ENCODE measurements at places on chromosomes 5 and 9.
A peak's percentile ranks its signal among the peaks of the same experiment; 100 is the strongest.

DNA sequence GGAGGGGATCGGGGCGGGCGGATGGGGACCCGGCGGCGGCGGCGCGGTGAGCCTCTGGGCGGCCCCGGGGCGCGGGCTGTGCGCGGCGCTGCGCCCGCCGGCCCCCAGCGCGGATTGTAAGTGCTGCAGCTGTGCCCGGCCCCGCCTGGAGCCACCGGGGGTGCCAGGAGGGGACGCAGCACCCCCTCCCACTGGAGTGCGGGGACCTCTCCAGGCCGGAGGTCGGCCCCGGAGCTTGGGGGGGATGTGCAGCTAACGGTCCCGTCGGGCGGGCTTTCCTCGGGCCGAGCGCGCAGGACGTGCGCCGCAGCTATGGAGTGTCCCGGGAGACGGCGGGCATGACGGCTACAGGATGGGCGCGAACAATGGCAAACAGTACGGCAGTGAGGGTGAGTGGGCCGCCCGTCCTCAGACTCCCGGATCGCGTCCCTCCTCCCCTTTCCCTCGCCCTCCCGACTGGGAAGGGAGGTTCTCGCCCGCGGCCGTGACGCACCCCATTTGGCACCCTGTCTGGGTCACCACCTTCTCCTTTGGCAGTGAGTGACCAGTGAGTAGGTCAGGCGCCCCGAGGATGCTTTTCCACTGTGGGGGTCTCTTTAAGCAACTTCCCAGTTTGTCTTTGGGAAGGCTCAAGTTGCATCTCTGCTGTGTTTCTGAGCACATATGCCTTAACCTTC is 483 bp downstream of the FBXL7 start:
- DNase-seq: peak; percentile 67

GRCh38 chr5:1997640-1998347 is 115.1 kb upstream of the IRX4 start:
- no peak for DNase-seq

DNA sequence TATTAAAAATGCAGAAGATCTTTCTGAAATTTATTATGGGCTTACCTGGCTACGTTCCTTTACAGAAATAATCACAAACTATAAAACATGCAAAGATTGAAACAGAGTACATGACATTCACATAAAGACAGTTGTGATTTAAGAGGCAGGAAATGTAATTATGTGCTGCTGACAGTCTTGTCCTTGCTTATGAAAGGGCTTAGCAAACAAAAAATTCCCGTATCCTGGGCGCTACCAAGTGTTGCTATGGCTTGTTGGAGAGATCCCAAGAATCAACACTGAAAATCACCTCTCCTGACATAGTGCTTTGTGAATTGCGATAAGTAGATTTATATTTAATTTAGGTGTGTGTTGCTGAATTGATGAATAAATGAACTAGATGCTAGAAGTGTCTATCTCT is 352.5 kb upstream of the C9orf72 start:
- DNase-seq: no peak

GRCh38 chr5:168047043-168047668 is 244.3 kb upstream of the WWC1 start:
- peak; percentile 92 for DNase-seq

GRCh38 chr9:33661176-33661575 is 134.2 kb upstream of the PRSS3 start:
- DNase-seq: no peak

GRCh38 chr5:14895301-14895700 is 23.7 kb upstream of the ANKH start:
- no peak for DNase-seq

- no peak for DNase-seq
Measured at GRCh38 chr5:131818001-131818724, 21.3 kb upstream of the FNIP1 start.

DNA sequence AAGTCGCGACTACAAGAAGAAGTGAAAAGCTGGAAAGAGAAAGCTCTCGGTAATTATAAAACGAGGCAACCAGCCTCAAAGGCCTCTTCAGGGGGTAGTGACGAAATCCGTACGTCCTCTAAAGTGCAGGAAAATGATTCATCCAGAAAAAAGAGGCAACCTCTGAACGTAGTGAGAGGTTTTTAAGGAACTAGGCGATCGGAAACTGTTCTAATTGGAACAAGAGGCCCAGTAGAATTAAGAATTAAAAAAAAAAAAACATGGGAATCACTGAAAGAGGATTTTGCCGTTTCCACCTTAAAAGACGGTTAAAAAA is 1.0 kb downstream of the CSNK1A1 start:
- no peak for DNase-seq

DNA sequence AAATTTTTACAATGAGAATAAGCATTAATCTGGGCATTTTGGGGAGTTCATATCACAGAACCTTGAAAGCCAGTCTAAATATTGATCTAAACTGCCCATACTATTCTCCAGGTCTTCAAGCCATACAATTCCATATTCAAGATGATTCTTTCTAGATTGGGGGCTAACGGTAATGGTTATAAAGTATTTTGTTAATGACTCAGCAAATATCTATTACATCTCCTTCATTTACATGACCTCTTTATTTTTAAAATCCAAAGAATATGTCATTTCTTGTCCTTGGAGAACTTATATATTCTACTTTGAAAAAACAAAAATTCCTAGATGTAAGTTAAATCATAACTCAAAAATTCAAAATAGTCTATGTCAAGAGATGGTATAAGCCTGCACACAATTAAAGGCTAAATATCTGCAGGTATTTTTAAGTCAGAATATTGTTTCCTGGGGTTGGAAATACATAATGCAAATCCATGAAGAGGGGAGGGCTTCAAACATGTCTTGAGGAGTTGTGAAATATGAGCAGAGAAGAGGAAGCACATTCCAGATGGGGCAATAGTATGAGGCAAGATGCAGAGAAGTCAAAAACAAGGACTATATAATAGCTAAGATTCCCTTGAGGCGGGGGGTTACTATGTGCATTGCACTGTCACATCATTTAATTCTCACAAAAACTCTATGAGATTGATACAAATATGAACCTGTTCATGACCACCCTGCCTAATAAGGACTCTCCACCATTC is 526.4 kb downstream of the NR2F1-AS1 start:
- DNase-seq: no peak

DNA sequence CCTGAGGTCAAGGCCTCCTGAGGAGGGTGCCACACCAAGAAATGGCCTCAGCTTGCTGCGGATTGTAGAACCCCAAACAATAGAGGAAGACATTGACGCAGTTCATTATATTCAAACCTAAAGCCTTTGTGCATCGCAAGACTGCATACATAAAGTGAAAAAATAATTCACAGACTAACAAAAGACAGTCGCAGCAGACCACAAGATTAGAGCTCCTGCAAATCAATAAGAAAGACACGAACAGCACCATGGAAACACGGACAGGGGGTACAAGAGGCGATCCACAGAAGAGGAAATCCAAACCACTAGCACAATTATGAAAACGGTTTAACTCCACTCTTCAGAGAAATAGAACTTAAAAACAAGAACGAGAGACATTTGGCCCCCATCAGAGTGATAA is 10.0 kb upstream of the TCOF1 start:
- peak; percentile 12 for DNase-seq

GRCh38 chr5:146642410-146642809 is 126.4 kb upstream of the GPR151 start:
- no peak for DNase-seq

GRCh38 chr5:148374690-148375360 is 8.9 kb upstream of the FBXO38 start:
- peak; percentile 6 for DNase-seq

DNA sequence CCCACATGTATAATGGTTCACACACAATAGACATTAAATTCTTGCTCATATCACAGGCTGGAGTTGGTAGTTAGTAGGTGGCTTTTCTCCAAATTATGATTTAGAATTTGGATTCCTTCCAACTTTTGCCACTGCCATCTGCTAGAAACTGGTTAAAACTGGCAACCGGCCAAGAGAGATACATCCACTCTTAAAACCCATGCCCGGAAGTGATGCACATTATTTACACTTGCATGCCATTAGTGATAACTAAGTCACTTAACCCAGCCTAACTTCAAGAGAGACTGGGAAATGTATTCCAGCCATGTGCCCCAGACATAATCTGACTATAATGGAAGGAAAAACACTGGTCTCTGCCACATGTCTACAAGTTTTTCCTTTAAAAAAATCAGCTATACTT is 395.7 kb upstream of the SEMA6A start:
- DNase-seq: peak; percentile 70

DNA sequence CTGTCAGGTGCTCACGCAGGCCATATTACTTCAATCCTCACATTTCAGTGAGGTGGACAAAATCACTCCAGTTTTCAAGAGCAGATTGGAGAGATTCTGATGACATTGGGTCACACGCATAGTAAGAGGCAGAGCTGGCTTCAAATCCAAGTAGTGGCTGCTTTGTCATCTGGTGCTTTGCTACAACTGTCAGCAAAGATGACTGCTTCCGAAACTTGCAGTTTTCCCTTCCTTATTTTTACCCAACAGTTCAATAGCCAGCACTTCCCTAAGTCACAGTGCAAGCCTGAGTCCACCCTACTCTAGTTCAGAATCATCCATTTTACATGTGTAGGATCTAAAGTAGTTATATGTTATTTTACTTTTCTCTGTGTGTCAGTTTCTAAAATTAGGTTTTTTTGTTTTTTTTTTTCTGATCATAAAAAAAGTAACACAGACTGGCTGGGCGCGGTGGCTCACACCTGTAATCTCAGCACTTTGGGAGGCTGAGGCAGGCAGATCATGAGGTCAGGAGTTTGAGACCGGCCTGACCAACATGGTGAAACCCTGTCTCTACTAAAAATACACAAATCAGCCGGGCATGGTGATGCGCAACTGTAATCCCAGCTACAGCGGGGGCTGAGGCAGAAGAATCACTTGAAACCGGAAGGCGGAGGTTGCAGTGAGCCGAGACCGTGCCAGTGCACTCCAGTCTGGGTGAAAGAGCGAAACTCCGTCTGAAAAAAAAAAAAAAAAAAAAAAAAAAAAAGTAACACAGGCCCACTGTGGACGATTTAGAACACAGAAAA is 49.6 kb downstream of the ANKDD1B start:
- peak; percentile 44 for DNase-seq

DNA sequence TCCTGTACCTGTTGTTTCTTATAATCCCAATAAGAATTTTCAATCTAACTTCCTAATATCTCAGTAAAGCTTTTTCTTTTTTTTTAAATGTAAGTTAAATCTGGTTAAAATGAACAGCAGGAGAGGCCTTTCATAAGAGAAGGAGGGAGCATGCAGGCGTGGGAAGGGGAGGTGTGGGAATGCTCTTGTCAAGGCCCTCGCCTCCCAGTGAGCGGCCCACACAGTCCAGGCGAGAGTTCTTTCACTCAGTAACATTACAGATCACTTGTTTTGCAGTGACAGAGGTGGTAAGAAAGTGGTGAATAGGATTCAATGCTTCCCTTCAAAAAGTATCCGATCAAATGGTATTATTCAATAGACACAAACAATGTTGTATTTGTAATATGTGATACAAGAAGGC is 125.0 kb downstream of the EPB41L4A start:
- DNase-seq: no peak

GRCh38 chr9:135088348-135088978 is 995 bp downstream of the OLFM1 start:
- no peak for DNase-seq
